Astrocyte (in vitro differentiated cells and primary cell): ENCODE measurements at places on chromosomes 2 and 18. TPM values are rescaled to one million over a fixed set of nuclear protein-coding genes. Genes with fewer than 3 reads are reported as not detected.

The ATRAID gene
- total RNA-seq, result 62.9 and 66.9 TPM in 2 replicates

The COX7A2L gene
- 125 and 126 TPM in 2 replicates for total RNA-seq

The FSIP2 gene
- total RNA-seq, result 0.77 and 0.86 TPM in 2 replicates

The TMEM169 gene
- 17.9 and 20.1 TPM in 2 replicates for total RNA-seq

The IL36G gene
- total RNA-seq, result not detected in 2 replicates
